Right atrium auricular region (tissue), 2 donors: ENCODE measurements at places on chromosomes 16 and 17. TPM values are rescaled to one million over a fixed set of nuclear protein-coding genes. Genes with fewer than 3 reads are reported as not detected.

Gene SLFN13
- total RNA-seq: 1.3 TPM

Gene RHBDL3
- total RNA-seq: 18.0 TPM

Gene DCUN1D3
- total RNA-seq: 13.4 TPM

Gene KRTAP3-2
- not detected for total RNA-seq

Gene PPP1R27
- not detected for total RNA-seq

Gene EXOC3L1
- total RNA-seq: 2.5 TPM

Gene PHOSPHO1
- 2.2 TPM for total RNA-seq

Gene KRT40
- total RNA-seq: not detected

Gene SLC9A5
- 2.4 TPM for total RNA-seq

Gene SLC6A2
- not detected for total RNA-seq

Gene ELMO3
- 0.37 TPM for total RNA-seq

Gene C16orf90
- not detected for total RNA-seq

Gene CCL15
- total RNA-seq: not detected

Gene BCL6B
- 9.2 TPM for total RNA-seq

Gene SEPTIN1
- not detected for total RNA-seq

Gene TMC6
- total RNA-seq: 41.3 TPM
